CD4-positive, alpha-beta T cell (primary cell): ENCODE measurements at places on chromosomes 3 and 15. TPM values are rescaled to one million over a fixed set of nuclear protein-coding genes. Genes with fewer than 3 reads are reported as not detected.

OCA2 gene
- total RNA-seq = not detected

DNA sequence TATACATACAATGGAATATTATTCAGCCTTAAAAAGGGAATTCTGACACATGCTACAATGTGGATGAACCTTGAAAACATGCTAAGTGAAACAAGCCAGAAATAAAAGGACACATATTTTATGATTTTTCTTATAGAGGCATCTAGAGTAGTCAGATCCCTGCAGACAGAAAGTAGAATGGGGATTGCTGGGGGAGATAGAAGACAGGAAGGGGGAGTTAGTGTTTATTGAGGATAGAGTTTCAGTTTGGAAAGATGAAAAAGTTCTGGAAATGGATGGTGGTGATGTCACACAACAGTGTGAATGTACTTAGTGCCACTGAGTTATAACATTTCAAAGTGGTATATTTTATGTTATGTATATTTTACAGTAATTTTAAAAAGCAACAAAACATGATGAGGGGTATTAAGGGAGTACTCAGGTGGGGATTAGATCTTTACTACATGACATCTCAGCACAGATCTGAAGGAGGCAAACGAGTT is 4.7 kb downstream of the ITPR1 start:
- peaks cover 18% of the 10 kb centered on the region for H3K4me1 ChIP-seq
- DNase-seq = no peak
- H3K27ac ChIP-seq = no peak overlapping the region
- no peaks in the 10 kb centered on the region for H3K27me3 ChIP-seq
- H3K36me3 ChIP-seq = peaks cover 25% of the 10 kb centered on the region

- H3K27me3 ChIP-seq = no peaks in the 10 kb centered on the region
- H3K36me3 ChIP-seq = no peaks in the 10 kb centered on the region
- H3K4me3 ChIP-seq = no peak overlapping the region
- no peaks in the 10 kb centered on the region for H3K4me1 ChIP-seq
These were observed 878.5 kb downstream of the ROBO1 start for GRCh38 chr3:78889348-78889747.

GRCh38 chr3:15221574-15222217 is 15.7 kb downstream of the CAPN7 start:
- no peaks in the 10 kb centered on the region for H3K27me3 ChIP-seq
- peaks cover 4% of the 10 kb centered on the region for H3K4me1 ChIP-seq
- no peak overlapping the region for H3K4me3 ChIP-seq
- H3K27ac ChIP-seq = no peak overlapping the region
